EH (cell line): ENCODE measurements at places on chromosomes 7 and 10.
A peak's percentile ranks its signal among the peaks of the same experiment; 100 is the strongest.

DNA sequence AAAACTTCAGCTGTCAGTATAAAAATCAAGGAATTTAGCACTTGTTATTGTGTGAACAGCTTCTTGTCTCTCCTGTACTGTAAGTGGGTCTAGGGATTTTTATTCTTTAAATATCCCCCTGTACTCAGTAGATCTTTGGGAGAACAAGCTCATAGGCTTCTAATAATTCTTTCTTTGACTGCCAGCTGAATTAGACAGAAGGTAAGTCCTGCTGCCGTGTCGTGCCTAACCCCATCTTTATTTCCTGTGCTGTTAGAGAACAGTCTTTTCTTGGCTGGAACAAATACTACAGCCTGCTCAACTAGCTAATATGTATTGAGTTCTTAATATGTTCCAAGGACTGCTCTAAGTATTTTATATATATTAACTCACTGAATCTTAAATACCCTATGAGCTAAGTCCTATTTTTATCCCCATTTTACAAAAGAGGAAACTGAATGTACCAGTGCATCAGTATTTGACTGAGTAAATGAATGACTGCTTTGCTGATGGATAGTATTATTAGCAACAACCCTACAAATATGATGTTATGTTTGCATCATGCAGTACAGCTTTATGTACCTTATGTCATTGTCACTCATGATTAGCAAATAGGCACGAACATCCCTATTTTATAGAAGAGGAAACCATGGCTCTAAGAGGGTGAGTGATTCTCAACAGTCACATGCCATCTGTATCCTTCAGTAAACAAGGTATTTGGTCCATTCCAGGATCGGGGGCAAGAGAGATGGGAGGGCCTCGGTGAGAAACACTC lies 5.5 kb upstream of the DUSP5 start:
- peak; percentile 24 for DNase-seq

GRCh38 chr7:150425670-150426069 lies 24.8 kb upstream of the GIMAP8 start:
- no peak for DNase-seq

- DNase-seq, result peak; percentile 26
Observed at GRCh38 chr7:38893061-38893460, 15.9 kb downstream of the VPS41 start.

DNA sequence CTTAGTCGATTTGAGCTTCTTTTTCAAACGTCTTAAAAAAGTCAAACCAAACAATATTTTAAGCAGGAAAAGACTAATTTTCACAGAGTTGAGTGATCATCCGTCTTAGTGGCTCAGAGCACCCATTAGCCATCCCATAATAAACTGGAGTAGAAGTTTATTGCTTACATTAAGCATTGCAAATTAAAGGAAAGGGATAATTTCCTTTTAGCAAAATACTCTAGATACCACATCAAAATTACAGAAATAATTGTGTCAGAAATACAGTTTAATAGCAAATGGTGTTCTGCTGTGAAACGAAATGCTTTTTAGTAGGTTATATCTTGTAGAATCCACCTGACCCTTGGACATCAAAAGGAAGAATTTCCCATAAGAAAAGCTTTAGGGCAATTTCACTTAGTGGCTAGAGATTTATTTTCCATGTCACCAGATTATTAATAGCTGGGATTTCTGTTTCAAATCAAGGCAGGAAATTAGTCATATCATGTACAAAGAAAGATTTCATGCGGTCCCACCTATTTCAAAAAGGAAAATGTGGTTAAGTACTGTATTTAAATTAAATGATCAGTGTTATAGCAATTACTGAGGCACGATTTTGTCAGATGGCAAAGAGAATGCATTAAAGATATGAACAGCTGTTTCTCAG lies 96.2 kb downstream of the NPTX2 start:
- DNase-seq, result no peak

GRCh38 chr10:57849691-57850357 lies 417.9 kb downstream of the IPMK start:
- peak; percentile 7 for DNase-seq

DNA sequence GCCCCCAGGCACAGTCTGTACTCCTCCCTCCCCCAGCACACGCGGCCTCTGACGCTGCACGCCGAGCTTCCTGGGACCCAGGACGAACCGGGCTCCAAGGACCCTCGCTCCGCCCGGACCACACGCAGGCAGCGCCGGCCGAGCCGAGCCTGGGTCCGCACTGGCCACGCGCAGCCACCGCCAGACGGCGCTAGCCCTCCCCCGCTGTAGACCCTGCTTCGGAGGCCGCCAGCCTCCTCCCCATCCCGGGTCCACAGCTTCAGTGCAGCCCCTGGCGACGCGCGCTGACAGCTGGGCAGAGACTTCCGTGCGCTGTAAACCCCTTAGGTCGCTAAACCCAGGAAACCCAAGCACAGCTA lies 936 bp upstream of the TCERG1L start:
- DNase-seq, result no peak

DNA sequence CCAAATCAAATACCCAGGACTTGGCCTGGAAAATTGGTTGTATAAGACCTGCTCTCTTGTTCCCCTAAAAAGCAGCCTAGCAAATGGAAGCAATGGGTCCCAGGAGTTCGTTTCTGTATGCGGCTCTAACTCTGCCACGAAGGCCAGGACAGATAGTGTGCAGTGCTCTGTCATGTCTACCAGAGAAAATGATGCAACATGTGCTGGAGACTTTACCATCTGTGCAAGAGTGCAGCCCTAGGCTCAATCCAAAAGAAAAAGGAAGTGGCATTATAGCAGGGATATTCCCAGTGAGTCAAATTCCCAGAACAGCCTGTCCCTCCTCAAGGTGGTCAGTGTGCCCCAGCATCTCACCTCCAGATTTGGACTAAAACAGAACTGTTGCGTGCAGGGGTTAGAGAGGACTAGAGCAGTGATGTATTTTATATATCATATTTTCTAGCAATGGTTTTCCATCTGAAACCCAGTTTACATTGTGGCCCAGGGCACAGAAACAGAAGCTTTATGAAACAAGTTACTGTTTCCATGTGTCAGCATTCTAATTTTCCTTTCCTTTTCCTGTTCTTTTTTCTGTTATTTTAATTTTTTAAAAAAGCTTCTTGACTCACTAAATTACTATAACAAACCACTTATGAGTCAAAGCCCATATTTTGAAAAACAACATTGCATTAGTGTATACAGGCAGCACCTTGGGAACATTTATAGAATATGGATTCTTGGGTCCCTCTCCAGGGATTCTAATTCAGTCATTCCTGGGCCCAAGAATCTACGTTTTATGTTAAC lies 311.2 kb downstream of the RNLS start:
- peak; percentile 66 for DNase-seq
